ENCODE measurements at places on chromosomes 2 and 18.

DNA sequence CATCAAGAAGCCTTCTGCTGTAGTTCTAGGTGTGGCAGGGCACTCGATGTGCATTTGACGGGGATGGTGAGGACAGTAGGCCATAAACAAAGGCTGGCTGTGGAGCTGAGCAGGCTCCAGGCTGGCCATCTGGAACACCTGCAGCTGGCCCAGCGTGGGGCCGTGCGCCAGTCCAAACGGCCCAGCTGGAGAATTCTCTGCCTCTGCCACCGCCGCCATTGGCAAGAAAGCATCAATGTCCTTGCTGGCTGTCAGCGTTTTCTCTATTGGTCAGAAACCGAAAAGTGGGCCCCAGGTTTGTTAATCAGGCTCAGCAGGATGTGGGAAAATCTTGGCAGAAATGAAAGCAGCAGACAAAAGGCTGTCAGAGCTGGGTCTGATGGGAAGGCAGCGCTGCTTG is 24.0 kb upstream of the CTIF start:
- DNase-seq: peak; percentile 28

DNA sequence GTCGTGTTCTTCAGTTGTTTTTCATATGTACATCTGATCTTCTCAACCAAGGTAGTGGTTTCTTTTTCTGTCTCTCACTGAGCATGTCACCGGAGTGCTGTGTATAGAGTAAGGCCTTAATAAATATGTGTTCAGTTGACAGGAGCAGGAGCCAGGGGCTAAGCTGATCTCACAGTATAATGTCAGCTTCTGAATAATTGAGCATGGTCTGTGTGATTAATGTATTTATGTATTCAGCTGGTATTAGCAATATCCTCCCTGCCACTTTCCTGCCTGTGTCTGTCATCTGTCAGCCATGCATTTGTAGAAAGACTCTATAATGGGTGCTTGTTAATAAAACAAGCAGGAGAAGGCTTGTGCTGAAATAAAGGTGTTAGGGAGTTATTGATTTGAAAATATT is 198.9 kb downstream of the ADCYAP1 start:
- no peak for DNase-seq

DNA sequence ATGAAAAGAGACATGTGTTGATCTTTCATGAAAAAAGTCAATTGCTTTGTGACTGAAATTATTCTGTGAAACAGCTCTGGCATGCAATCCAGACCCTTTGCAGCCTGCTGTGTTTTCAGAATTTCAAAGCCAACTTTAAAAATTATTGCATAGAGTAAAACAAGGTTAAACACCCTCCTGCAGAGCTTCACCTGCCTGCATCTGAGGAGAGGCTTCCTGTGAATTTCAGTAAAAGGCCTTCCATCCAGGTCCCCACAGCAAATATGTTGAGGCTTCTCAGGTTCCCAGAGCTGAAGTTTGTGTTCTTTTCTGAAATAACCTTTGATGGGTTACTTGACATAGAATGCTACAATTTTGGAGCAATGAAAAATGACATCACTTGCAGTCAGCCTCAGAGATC is 4.1 kb downstream of the XIRP2 start:
- DNase-seq: no peak

DNA sequence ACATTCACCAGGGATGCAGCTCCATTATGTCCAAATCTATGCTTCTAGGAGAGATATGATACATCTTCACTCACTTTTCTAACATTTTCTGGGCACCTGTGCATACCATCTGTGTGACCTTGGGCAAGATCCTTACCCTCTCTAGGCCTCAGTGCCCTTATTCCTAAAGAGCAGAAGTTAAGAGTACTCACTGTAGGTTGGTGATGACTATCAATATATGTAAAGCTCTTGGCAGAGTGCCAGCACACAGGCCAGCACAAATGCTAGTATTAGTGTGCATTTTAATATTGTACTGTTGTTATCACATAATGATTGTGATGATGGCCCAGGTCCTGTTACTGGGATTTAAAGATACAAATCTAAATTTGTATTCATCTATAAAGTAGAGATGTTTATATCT is 199.2 kb downstream of the RAD51AP2 start:
- DNase-seq: no peak

DNA sequence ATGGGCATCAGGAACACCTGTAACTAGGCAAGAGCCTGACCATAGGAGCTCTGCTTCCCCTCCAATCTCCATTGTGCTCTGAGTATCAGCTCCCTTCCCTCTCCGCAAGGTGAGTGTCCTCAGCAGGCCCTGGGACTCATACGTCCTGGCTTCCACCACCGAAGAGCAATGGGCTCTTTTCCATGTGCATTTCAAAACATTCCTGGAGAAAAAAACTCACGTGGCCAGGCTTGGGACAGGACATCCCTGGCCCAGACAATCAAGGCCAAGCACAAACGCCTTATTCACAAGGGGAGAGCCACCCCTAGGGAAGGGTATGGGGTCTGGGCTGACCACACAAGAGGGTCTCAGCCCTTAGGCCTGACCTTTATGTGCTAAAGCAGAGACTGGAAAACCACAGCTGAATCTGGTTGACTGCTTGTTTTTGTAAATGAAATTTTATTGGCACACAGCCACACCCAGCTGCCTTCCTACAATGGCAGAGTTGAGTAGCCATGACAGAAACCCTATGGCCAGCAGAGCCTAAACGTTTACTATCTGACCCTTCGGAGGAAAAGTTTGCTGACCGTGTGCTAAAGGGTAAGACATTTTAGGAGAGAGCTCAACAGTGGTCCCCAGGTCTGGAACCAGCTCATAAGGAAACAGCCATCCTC is 175.7 kb upstream of the ARL4C start:
- DNase-seq: no peak

DNA sequence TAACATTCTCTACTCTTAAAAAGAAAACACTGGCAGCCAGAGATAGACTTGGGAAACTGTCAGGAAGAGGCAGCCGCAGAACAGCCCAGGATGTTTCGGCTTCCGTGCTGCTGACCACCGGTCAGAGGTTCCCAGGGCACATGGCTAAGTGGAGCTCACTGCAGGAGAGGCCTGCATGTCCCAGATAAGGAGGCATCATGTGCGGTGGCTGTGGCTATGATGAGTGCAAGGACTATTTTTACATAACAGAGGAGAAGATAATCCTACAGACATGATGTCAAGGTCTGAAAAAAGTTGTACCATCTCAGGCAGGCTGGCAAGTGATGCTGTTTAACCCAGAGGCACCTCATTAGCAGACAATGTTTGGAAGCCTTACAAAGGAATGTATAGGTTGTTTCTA is 252.3 kb downstream of the CYRIA start:
- DNase-seq: no peak

DNA sequence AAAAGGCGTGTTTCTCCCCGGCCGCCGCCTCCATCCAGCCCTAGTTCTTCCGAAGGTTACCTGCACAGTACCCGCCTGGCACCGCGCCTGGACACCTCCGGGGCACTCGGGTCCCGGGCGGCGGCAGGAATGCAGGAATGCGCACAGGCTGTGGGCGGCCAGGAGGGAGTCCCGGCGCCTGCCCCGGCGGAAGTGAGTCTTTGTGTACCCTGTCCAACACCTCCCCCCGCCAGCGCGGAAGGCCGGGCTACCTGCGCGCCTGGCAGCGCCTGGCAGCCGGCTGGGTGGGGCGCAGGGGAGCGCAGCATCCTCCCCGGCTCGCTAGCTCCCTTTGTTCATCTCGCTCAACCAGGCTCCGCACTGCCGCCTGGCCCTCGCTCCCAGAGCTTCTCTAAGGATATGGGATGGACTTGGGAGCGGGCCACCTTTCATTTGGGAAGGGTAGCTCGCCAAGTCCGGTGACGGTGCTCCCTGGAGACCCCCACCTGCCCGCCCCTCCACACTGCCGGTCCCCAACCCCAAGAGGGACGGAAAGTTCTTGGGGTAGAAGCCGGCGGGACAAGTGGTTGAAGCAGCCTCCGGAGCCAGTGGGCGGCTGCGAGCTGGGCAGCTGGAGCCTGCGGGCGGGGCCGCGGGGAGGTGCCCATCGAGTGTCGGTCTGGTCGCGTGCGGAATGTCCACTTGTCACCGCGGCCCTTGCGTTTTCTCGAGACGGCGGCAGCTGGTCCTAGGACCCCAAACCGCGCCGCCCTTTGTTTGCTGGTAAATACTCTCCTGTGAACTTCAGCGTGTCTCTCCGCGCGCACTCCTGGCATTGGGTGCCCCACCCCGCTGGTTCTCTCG is 1.2 kb upstream of the ST6GAL2 start:
- peak; percentile 55 for DNase-seq

DNA sequence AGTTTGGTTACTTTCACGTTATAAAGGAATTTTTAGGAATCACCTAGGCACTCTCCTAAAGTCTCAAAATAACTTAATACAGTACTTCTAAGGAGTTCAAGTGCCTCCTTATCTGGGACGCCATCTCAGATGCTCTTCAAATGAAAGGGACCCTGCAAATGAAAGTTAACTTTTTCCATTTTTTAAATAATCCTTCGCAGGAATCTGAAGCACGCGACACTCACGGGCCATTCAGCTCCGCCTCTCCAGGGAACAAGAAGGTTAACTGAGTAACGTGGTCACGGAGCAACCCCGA is 537 bp upstream of the ZC3H15 start:
- no peak for DNase-seq

DNA sequence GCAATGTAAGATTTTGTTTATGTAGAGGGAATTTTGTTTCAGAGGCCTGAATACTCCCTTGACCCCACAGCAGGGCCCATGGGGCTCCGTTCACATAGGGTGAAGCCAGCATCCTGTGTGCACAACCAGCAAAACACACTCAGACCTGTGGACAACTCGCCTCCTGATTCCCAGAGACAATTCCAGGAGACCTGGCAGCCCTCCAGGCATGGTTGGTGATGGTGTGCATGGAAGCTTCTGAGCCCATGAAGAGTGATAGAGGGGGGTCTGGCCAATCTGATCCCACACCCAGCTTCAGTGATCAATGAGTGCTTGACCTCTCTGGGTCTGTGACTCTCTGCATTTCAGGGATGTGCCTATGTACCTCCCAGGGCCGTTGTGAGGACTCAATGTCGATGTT is 91.0 kb upstream of the RAB6C start:
- DNase-seq: no peak

DNA sequence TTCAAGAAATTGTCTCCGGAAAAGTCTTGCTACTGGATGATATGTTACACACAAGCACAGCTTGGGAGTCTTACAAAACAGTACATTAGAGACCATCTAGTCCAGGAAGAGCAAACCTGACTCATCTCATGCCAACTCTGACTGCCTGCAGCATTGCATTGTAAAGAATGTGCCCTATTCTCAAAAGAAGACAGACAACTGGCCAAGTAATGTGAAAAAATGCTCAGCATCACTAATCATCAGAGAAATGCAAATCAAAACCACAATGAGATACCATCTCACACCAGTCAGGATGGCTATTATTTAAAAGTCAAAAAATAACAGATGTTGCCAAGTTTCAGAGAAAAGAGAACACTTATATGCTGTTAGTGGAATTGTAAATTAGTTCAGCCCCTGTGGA is 42.7 kb upstream of the GORASP2 start:
- no peak for DNase-seq

DNA sequence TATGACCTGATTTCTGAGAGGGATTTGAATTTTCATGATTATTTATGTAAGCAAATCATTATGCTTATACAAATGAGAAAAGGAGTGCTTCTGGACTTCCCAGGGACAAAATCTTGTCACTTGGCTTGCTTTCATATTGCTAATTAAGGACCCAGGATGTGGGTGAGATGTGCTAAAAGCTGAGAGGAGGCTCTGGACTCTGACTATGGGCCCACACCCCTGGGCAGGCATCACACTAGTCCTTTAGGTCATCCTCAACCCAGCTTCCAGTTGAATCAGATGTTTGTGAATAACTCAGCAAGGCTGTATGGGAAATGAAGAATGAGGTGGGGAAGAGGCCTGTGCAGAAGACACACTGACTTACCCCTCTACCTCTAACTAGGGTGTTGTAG is 11.9 kb downstream of the IL1B start:
- no peak for DNase-seq

DNA sequence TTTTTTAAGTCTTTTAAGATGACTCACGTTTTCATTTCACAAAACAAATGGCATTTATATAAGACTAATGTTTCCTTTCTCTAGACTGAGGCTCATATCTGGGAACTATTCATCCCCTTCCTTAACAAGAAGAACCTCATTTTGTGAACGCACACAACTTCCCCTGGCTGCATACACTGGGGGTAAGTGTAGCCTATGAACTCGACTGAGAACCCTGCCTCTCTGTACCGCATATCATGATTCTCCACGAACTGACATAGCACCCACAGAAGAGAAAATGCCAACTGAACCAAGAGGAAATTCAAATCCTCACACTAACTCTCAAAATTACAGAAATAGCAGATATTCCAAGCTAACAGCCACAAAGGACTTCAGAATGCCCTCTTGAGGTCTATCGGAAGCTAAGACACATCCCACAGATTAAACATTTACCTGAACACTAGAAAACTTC is 236.7 kb downstream of the TCF4 start:
- DNase-seq: no peak

GRCh38 chr2:172285010-172285621 is 142.3 kb upstream of the ITGA6 start:
- no peak for DNase-seq

DNA sequence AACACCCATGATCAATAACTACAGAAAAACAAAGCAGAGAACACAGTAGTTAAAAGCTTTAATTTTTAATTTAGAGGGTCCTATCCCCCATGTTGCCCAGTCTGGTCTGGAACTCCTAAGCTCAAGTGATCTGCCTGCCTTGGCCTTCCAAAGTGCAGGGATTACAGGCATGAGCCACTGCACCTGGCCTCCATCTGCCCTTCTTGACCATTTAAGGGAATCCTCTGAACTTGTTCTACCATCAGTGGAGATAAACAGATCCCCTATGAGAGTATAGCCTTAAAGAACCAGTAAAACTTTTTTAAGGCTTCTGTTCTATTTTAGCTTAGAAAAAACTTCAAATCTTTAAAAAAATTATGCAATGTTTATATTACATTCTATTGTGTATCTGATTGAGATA is 13.5 kb upstream of the ATP5MC3 start:
- DNase-seq: no peak

GRCh38 chr2:88258208-88258607 is 88.1 kb downstream of the THNSL2 start:
- no peak for DNase-seq

DNA sequence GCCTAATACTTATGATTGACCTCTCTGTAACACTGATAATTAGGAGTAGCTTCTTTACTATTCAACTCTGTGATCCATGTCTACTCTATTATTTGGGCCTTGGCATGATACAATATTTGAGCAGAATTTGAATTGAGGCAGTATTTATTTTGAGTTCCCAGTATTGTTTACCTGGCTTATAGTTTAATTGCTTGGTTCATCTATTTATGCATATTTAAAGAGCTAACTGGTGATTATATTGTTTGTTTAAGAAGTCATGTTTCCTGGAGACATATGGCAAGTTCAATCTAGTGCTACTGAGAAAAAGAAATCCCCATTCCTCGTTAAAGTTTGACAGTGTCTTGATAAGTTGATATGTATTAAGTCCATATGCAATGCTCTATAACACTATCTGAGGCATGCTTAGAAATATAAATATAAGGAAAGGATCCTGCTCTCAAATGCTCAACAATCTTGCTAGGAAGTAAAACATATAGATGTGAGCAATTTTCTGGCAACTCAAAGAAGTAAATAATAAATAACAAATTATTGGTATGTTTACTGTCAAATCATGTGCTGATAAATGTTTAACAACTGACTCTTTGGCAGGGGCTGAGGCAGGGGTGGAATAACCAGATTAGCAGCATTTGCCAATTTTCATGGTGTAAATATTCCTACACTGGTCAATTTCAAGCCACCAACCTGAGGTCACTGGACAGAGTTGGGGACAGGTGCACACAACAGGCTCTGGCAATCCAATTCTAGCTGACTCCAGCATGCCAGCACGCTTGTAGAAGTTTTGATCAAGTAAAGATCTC is 430.2 kb upstream of the PIK3C3 start:
- no peak for DNase-seq

Measured in caudate nucleus (tissue), 63 donors.